Hypothalamus (tissue), 51 donors: ENCODE measurements at places on chromosomes 6 and 20.

GRCh38 chr6:26743941-26744699, 84.6 kb upstream of the ZNF322 start:
- no peak for DNase-seq

DNA sequence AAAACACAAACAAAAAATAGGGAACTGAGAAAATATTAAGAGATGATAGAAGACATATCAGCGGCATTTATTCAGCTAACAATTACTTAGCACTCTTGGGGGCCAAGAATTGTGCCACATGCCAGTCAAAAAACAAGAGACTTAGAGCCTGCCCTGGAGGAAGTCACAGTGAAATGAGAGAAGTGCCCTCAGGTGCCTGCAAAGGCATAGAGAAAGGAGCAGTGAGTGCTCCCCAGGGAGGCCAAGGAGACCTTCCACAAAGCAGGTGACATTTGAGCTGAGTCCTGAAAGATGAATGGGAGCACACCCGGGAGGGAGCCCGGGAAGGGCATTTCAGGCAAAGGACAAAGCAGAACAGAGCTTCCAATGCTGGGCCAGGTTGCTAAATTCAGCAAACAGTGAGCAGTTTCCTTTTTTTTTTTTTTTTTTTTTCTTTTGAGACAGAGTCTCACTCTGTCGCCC, 184.7 kb upstream of the JARID2 start:
- no peak for DNase-seq

GRCh38 chr20:37395921-37396415, 50.0 kb downstream of the SRC start:
- DNase-seq = no peak

DNA sequence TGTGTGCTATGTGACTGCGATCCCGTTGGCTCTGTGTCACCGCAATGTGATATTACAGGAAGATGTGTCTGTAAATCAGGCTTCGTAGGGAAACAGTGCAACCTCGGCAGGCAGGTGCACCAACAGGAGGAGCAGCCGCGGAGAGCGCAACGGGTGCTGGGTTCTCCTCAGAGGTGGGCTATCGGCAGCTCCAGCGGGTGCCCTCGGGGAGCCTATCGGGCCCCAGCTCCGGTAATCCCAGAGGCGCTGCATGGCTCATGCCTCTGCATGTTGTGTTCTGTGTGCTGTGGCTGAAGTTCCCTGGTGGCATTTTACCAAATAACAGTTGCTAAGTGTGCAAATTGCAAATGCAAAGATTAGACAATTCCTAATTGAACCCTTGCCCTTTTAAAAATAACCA, 409.9 kb downstream of the LAMA2 start:
- no peak for DNase-seq

- no peak for DNase-seq
These were observed 116.2 kb downstream of the DTNBP1 start for GRCh38 chr6:15546591-15546990.

DNA sequence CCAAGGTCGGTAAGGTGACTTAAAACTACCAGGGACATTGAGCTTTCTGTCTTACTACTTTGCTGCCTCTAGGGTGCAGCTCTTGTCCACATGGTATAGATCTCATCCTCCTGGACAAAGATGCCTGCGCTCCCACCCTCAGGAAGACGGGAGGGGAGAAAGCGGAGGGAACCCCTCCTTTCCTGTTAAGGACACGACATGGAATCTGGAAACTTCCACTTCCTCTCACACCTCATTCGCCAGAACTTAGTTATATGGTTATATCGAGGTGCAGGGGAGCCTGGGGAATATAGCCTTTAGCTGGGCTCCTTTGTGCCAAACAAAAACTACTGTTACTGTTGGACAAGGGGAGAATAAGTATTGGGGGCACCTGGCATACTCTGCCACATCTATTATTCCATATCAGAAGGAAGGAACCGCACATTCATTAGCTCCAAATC, 224.3 kb upstream of the TSHZ2 start:
- no peak for DNase-seq

GRCh38 chr6:84866715-84867114, 102.3 kb upstream of the TBX18 start:
- DNase-seq = no peak

GRCh38 chr20:17635332-17636244, 46.5 kb downstream of the RRBP1 start:
- DNase-seq = no peak

DNA sequence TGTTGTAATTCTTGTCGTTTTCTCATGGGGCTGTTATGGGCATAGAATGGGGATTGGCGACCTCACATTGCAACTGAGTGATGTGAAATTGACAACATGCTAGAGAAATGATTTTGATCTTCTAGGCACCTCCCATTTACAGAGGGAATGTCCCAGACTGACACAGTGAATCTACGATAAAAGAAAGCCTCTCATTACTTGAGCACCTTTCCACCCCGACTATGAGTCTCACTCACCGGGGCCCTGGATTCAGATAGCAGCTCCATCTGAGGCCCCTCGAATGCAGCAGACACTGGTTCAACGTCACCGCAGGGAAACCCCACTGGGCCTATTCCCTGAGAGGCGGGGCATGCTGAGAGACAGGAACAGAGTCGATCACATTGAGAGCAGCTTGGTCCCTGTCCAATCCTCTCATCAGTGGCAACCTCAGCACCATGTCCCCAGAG, 49.1 kb downstream of the NFATC2 start:
- no peak for DNase-seq

DNA sequence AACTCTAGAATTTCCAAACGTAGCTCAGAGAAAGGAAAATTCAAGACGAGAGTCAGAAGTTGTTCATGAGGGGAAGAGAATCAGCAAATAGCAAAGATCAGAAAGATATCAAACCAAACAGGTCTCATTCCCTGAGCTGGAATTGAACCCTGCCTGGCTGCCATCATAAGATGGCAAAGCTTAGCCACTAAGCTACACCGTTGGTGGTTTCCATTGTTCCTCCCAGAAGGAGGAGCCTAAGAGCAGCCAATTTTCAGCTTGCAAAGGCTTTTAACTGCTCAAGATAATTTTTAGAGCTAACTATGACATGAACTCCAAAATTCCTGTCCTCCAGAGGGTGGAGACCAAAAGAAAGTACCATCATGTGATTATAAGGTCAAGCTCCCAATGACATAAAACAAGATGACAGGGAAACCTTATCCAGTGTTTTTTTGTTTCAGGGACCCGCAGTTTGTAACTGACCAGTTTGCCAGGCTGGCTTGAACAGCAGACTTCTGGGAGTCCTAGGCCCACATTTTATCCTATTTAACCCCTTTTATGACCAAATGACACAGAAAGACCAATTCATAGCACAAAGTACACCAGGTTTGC, 55.9 kb downstream of the COL11A2 start:
- no peak for DNase-seq

DNA sequence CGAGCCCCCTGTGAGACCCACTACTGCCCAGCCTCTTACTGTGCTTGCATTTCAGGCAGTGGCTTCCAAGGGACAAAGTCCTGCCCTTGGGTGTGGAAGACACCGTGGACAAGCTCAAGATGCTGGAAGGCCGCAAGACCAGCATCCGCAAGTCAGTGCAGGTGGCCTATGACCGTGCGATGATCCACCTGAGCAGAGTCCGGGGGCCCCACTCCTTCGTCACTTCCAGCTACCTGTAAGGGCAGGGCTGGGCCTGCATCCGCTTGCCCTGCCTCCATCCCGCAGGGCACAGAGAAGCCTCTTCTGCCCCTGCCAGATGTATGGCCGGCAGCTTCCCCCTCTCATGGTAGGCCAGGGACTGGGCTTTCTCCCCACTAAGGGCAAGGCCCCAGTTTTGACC, 33.8 kb downstream of the BRPF3 start:
- DNase-seq = no peak

GRCh38 chr20:33640287-33640686, 21.8 kb upstream of the C20orf144 start:
- DNase-seq = no peak

- no peak for DNase-seq
These were observed 8.4 kb downstream of the CTSZ start for GRCh38 chr20:58998656-58999055.

DNA sequence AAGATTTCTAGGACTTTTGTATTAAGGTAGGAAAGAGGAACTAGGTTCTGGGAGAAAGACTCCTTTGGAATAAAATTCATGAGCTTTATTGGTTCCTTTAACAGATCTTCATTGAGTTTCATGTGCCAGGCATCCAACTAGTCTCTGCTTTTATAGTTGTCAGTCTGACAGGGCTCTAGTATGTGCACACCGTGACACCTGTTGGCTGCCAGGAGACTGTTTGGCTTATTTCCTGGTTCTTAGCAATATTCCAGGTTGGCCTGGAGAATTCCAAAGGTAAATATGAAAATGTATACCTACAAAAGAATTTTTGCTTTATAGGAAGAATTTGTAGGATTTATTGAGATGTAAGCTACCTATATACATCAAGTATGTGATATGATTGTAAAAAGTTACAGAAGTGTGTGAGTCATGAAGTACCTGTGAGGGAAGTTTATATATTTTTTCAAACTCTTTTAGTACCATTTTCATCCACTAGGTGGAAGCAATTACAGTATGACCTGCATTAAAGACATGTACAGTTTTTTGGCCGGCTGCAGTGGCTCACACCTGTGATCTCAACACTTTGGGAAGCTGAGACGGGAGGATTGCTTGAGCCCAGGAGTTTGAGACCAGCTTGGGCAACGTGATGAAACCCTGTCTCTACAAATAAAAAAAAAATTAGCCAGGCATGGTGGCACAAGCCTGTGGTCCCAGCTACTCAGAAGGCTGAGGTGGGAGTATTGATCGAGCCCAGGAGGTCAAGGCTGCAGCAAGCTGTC, 35.2 kb downstream of the NDUFAF5 start:
- DNase-seq = no peak

DNA sequence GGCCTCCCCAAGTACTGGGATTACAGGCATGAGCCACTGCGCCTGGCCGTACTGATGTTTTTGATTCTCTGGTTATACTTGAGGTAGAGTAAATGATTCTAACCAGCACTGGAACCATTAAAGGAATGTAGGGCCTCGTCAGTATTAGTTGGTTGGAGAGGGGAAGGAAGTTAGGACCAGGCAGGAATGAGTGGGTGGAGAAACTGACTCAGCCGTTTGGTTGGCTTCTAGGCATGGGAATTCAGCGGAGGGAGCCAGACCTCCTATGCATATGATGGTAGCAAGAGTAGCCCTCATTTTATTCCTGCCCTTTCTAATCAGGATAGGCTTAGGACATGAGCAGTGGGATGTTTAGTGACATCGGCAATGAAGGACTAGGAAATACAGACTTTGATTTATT, 19.0 kb upstream of the SERINC3 start:
- no peak for DNase-seq

- no peak for DNase-seq
These were observed 54.1 kb upstream of the GGTLC1 start for GRCh38 chr20:24042646-24043045.

GRCh38 chr6:41970436-41970846, 28.8 kb upstream of the CCND3 start:
- no peak for DNase-seq

- DNase-seq = no peak
These were observed 58.0 kb downstream of the TBXT start for GRCh38 chr6:166109608-166110007.

DNA sequence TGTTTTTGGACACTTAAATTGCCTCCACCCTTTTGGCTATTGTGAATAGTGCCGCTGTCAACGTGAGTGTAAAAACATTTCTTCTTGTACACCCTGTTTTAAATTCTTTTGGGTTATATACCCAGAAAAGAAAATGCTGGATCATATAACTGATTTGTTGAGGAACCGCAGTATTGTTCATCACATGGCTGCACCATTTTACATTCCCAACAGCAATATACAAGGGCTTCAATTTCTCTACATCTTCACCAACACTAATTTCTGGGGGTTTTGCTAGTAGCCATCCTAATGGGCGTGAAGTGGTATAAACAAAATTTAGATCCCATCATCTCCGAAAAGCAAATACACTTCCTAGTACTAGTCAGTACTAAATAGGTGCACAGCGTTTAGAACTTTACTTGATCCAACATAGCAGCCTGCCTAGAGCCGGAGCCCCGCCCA, 579 bp upstream of the BPHL start:
- no peak for DNase-seq

DNA sequence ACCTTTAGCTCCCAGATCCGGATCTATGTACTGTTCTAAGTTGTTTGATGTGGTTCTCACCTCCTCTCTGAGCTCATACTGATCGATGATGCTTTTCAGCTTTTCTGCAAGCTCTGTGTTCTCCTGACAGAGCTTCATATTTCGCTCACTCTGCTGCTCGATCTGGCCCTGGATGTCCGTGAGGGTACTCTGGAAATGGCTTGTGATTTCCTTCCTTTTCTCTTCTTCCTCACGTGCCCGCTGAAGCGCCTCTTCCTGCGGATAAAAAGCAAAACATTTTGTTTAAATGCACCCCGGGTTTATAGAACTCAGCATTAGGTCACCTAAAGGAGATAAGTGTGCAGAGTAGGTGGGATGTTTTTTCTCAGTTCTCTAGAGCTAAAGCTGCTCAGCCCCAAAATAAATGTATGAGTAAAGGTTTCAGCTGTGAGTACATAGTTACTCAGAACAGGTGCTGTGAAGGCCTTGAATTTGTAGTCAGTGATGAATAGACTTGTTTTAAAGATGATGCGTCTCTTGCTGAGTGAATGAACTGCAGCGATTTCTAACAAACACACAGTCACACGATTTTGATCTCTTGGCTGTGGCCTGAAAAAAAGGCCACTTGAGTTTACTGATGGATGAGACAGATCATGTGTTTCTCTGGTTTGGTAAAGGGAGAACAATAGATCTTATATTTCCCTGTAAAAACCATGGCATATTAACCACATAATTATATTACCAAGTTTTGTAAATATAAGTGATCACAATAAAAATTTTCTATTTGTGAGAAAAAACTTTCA, 29.1 kb downstream of the TXLNB start:
- DNase-seq = no peak

DNA sequence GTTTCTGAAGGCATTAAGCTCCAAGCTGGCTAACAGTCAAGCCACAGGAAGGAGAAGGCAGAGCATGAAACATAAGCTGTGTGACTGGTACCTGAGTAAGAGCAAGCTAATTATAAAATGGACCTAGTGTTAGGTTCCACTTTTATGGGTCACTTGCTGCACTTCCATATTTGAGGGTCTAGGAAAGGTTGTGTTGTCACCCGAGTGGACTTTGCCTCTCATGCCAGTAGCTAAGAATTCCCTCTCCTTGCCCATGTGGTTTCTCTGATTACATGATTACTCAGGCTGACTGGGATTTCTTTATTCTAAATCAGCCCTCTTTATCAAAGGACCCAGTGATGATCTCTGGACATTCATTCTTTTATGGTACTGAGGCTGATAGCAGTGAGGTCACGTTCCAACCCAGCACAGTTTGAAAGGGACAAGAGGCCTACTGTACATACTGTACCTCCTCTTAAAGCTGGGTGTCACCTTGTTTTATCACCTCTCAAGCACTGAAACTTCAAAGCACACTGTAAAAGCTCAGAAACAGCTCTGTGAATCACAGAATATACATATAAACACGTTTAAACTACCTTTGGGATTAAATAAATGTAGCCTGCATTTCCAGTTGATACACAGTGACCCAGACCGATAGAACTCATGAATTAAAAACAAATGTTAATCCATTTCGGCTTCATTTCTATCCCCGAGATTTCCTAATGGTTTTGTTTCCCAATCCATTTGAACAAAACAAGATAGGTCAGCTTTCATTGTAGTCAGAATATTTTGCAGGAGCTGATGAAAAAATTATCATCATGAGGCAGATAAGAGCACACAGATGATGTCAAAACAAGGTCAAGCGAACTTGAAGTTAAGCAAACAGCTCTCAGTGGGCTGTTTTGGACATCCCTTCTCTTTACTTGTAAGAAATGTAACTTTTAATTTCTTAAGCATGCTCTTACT, 96.5 kb downstream of the ALDH8A1 start:
- no peak for DNase-seq

GRCh38 chr6:25155211-25155610, 124.0 kb upstream of the CARMIL1 start:
- no peak for DNase-seq
